GM03348 (cell line): ENCODE measurements at places on chromosomes 13 and 19.

DNA sequence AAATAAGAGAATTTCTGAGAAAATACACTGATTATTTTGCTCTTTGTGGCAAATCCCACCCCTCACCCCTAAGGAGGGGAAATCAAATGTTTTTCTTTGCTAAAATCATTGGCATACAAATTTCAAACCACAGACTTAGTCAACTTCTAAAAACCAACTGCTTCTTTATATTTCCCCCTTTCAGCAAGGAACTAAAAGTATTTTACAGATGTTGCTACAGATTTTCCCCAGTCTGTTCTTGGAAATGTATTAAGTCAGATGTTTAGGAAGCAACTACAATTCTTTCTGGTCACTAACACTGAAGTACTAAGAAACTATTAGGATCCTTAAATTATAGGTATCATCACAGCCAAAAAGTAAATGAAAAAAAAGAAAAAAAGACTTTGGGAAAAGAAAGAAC, 6.9 kb downstream of the MTMR6 start:
- no peak for DNase-seq

DNA sequence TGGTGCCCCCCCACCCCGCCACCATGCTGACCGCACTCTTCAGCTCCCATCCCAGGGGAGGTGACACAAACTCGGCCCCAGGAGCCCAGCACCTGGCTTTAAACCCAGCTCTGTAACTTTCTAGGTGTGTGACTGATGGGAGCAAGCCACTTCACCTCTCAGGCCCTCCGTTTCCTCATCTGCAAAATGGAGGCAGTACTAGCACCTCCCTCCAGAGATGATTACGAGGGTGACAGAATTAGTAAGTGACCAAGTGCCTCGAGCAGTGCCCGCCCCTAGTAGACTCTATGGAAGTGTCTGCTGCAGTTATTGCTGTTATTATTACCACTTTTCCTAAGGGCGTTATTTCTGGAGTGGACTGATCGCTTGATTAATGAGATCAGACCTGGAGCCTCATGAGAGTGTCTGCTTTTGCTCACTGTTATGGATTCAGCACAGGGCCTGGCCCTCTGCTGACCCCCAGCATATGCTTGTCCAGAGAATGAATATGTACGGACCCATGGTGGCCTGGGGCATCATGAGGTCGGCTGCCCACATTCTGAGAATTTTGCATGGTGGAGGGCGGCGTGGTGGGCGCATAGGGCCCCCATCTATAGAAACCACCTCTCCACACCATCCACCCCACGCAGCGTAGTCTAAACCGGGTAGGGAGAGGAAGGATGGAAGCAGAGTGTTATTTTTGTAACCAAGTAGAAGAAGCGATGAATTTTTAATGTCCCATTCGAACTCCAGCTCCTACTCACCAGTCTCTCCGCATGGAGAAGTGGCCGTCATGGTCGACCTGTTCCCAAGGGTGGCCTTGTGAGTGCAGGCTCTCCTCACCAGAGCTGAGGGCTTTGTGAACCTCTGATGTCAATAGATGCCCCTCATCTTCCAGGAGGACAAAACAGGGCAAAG, 48.2 kb downstream of the CAPN12 start:
- DNase-seq, result no peak

DNA sequence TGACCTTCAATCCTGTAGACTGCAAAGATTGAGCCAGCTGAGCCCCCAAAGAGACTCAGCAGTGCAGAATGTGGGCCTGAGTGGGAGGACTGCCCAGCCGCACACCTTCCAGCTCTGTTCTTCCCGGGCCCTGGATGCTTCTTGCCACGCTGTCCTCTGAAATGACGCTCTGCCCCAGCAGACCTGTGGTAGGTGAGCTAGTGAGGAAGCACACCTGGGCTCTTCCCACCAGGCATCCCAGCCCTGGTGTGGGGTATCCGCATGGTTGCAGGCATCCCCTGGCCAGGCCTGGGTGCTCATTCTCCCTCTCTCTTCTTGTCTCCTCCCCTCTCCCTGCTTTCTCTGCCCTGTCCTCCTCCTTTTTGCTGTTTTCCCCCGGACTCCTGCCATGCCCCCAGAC, 9.8 kb upstream of the MZF1 start:
- no peak for DNase-seq

- no peak for DNase-seq
These were observed 5.3 kb upstream of the ZNF613 start for GRCh38 chr19:51921949-51922348.

DNA sequence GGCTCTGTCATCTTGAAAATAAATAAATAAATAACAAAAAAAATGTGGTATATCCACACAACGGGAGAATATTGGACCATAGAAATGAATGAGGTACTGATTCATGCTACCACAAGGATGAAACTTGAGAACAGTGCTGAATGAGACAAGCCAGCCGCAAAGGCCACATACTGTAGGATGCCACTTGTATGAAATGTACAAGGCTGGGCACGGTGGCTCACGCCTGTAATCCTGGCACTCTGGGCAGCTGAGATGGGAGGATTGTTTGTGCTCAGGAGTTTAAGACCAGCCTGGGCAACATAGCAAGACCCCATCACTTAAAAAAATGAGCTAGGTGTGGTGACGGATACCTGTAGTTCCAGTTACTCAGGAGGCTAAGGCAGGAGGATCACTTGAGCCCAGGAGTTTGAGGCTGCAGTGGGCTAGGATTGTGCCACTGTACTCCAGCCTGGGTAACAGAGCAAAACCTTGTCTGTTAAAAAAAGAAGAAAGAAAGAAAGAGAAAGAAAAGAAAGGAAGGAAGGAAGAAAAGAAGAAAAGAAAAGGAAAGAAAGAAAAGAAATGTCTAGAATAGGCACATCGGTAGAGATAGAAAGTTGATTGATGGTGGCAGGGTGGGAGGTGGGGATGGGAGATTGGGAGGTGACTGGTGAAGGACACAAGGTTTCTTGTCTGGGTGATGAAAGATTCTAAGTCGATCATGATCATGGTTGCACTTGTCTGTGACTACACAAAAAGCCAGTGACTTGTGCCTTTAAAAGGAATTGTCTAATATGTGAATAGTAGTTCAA, 20.3 kb downstream of the HPN start:
- no peak for DNase-seq

DNA sequence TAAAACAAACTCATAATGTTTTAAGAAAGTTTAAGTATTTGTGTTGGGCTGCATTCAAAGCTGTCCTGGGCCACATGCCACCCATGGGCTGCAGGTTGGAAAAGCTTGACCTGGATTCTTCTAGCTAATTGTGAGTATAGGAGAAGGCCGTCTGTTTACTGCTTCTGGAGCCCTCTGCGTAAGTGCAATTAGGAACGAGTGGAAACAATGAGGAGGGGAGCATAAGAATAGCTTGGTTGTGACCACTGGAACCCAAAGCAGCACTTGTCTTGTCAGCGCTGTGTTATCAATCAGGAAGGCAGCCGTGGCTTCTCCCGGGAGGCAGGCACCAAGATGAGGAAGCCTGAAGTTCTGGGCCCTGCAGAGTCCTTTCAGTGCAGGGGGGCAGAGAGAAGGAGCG, 110.4 kb upstream of the MBNL2 start:
- DNase-seq, result no peak

- no peak for DNase-seq
These were observed 16.8 kb upstream of the CPB2 start for GRCh38 chr13:46121597-46122163.

- DNase-seq, result no peak
These were observed 290.4 kb downstream of the DIAPH3 start for GRCh38 chr13:59873309-59873708.

DNA sequence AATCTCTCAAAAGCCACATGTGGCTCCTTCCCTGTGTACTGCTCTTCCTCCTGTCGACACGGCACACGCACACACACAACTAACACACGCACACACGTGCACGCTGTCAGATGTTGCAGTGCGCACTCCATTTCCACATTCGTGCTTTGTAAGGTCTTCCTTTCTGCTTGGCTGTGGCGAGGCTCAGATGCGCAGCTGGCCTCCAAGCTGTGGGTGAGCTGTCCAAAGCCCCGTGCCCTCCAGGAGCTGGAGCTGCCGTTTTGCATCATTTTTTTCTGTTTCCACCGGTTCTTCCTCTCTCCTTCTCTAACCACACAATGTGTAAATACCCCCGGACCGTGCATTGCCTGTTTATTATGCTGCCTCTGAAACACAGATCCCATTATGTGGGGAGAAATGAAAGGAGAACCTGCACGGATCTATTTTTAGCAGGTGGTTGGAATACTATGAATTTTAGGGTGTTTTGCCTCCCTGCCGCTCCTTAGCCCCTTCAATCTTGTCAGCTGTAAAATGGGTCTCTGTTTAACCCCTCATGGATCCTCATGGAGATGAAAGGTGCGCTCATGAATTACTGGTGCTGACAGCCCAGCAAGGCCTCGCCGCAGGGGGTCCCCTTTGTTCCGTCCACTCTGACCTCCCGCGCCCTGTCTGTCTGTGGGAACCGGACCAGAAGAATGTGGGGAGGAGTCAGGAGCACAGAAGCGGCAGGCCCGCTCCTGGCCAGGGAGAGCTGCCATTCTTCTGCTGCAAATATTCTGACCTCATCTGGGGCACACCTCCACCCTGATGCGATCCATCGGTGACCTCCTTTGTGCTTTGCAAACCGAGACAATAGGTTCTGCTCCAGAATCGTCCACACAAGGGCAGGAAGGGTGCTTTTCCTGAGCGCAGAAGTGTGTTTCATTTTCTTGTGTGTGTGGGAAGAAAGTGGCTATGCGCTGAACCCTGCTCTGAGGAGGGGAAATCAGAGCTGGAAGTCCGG, 137.7 kb downstream of the SOX1 start:
- DNase-seq, result no peak

- peak; percentile 24 for DNase-seq
These were observed 355.8 kb upstream of the HTR2A start for GRCh38 chr13:47252627-47253026.

- DNase-seq, result no peak
These were observed 164.0 kb downstream of the TSHZ3 start for GRCh38 chr19:31185261-31185660.

- no peak for DNase-seq
These were observed 1017.3 kb upstream of the PCDH20 start for GRCh38 chr13:62432906-62433305.

DNA sequence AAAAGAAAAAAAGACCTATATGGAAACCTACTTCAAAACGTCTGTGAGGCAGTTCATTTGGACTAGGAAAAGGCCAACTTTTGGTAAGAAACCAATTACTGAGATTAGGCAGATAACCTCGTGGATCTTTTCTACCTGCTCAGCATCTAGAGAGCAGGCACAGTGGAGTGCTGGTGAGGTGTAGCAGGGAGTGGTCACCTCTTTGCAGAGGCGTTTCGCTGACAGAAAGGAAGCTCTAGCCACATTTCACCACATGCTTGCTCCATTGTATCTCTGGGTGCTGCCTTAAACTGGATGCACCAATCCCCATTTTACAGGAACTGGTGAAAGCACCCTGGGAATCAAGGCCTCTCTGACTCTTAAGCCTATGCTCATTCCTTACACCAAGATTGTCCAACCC, 360.5 kb downstream of the LIG4 start:
- no peak for DNase-seq

GRCh38 chr19:756236-756635, 5.3 kb downstream of the MISP start:
- peak; percentile 31 for DNase-seq

GRCh38 chr13:23699271-23699670, 129.1 kb downstream of the TNFRSF19 start:
- no peak for DNase-seq

- DNase-seq, result no peak
These were observed 390.7 kb upstream of the SLITRK1 start for GRCh38 chr13:84272877-84273562.

GRCh38 chr13:108549934-108550333, 79.5 kb upstream of the MYO16 start:
- DNase-seq, result no peak

DNA sequence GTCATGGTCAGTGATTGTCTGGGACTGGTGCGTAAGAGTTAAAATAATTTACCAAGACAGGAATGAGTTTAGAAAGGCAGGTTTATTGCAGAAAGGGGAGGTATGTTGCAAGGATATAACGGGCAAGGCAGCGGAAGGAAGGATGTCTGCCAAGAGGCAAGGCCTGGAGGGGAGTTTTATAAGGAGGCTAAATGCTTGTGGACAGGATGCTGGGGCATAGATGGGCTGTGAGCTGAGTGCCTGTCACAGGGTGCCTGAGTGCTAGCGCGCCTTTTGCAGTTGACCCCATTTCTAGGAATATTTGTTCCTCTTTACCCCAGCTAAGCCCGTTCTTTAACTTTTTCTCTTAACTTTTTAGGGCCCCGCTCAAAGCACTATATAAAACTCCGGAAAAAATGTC, 58.7 kb downstream of the TEX26 start:
- no peak for DNase-seq

DNA sequence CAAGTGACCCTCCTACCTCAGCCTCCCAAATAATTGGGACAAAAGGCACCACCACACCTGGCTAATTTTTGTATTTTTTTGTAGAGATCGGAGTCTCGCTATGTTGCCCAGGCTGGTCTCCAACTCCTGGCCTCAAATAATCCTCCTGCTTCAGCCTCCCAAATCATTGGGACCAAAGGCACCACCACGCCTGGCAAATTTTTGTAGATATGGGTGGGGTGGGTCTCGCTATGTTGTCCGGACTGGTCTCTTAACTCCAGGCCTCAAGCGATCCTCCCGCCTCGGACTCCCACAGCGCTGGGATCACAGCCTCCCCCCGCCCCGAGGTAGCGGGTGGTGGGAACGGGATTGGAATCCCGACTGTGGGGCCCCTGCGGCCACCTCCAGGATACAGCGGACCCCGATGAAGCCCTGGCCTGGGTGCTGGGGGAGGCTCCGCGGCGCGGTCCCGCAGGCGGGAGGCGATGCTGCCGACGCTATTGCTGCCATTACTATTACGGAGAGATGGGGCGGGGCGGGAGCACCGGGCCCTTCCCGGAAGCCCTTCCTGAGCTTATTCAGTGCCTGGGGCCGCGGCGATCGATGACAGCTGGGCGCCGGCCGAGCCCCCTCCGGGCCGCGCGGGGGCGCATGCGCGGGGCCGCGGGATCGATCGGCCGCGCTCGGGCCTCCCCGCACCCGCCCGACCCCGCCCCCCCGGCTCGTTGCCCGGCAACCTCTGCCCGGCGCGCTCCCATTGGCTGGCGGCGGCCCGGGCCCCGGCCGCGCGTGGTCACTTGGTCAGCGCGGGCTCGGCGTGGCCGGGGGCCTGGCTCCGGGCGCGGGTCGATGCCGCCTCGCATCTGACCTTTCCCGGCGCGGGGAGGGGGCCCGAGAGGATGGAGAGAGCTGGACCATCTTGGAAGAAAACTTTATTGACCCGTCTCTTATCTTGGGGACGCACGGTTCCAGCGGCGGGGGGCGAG, 27.9 kb upstream of the ONECUT3 start:
- DNase-seq, result peak; percentile 100

- DNase-seq, result no peak
These were observed 17.7 kb upstream of the ADGRE2 start for GRCh38 chr19:14796021-14796420.

DNA sequence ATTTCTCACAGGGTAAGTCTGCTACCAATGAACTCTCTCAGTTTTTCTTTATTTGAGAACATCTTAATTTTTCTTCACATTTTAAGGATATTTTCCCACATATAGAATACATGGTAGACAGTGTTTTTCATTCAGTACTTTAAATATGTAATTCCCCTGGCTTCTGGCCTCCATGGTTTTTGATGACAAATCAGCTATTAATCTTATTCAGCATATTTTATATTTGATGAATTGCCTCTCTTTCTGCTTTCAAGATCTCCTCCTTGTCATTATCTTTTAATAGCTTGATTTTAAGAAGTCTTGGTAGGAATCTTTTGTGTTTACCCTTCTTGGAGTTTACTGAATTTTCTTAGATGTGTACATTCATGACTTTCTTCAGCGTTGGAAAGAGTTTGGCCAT, 27.6 kb downstream of the TNFSF13B start:
- no peak for DNase-seq

- DNase-seq, result peak; percentile 80
These were observed 102.5 kb downstream of the GADD45B start for GRCh38 chr19:2578391-2578890.

- no peak for DNase-seq
These were observed 19.5 kb upstream of the ARL11 start for GRCh38 chr13:49608651-49609331.
